ENCODE measurements at places on chromosomes 12 and 14.

GRCh38 chr14:70018713-70019211, 139.5 kb downstream of the SMOC1 start:
- peak; percentile 48 for DNase-seq

DNA sequence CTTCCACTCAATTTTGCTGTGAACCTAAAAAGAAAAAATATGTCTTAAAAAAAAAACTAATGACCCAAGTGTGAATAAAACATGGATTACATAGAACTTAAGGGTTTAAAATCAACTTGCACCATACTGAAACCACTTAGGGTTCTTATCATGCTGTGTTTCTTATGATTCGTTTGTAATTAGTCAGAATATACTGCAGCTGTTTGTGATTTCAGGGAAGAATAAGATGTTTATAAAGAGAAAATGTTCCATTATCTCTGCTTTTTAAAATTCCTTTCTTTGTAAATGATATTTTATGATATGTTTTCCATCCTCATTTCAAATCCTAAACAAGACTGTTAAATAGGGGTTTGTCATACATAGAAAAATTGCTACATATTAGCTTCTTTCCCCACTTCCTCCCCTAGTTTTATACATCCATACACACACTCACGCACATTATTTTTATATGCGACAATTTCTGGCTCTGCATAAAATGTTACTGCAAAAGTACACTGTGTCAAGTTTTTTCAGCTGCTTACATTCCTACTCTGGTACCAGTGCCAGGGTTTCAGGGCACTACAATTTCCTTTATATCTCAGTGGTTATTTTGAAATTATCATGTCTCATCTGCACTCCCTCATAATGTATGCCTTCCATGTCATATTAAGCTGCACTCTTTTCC, 275.2 kb upstream of the GARIN6 start:
- no peak for DNase-seq

DNA sequence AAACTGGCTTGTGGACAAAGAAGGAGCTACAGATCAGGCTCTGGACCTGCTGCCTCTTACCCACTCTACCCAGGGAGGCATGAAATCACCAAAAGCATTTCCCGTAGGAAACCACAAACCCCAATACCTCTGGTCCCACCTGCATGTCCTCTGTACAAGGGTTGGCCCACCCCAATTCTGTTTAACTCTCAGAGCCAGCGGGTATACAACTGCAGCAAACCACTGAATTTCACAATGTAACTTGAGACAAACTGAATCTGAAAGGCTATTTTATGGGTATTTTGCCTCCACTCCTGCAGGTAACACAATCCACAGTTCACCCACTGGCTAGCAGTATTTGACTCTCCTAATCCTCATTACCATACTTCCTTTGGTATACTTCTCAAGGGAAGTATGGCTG, 16.5 kb downstream of the SIX1 start:
- DNase-seq = peak; percentile 71

DNA sequence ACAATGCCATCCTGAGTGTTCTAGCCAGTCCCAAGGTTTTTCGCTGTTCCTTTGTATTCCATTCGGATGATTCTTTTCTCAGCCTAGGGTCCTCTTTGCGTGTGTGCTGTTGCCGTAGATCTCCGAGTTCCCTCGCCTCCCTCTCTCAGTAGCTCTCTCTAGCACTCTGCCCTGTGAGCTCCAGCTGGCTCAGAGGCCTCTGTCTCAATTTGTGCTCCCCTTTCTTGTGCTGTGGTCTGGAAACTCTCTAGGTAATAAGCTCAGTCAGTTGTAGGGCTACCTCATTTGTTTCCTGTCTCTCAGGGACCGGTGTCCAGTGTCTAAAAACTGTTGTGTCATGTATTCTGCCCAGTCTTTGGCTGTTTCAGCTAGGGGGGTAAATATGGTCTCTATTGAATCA, 179.3 kb downstream of the PCNX1 start:
- DNase-seq = no peak

DNA sequence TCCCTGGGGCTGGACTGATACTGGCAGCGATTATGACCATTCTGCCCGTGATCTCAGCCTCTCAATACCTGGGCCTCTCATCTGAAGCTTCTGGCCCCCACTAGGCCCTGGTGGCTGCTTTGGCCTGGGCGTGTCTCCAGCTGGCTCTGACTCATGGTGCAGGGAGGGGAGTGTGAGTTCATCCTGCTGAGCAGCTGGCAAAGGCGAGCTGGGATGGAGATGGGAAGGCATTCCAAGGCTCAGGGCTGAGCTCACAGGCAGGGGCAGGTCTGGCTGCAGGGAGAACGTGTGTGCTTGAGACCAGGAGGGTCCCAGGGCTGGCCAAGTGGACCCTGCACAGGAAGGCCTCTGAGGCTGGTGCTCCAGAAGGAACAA, 221.8 kb downstream of the TMEM121 start:
- DNase-seq = no peak

- DNase-seq = no peak
These were observed 14.8 kb downstream of the ACOT6 start for GRCh38 chr14:73627151-73627558.

GRCh38 chr14:52015411-52016030, 26.2 kb downstream of the RTRAF start:
- no peak for DNase-seq

DNA sequence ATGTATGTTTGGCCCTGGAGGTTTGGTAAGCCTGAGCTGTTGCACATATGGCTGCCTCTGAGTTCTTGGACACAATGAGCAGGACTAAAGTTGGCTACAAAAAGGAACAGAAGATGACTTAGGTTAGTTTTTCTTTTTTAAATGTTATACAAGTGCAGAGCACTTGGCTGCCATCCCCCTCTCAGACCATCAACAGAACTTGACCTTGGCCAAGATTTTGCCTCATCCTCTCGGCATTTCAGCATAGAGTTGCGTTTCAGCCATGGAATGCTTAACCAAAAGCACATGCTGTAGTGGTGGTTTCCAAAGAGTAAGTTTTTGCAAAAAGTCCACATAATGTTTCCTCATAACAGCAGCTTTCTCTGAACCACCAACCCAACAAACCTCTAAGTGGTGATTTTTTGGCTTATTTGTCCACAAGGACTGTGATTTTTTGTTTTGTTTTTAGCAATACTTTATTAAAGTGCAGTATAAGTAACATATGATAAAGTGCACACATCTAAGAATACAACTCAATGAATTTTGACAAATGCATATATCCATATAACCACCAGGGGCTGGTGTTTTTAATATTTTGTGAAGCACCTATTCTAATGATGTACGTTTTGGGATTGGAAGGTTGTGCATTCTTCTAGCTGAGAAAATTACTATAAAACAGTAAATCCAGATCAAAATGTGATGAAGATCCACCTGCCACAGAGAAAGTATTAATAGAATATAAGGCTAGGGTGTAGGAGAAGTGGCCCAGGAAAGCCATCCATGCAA, 12.1 kb upstream of the GALNT16 start:
- DNase-seq = no peak

DNA sequence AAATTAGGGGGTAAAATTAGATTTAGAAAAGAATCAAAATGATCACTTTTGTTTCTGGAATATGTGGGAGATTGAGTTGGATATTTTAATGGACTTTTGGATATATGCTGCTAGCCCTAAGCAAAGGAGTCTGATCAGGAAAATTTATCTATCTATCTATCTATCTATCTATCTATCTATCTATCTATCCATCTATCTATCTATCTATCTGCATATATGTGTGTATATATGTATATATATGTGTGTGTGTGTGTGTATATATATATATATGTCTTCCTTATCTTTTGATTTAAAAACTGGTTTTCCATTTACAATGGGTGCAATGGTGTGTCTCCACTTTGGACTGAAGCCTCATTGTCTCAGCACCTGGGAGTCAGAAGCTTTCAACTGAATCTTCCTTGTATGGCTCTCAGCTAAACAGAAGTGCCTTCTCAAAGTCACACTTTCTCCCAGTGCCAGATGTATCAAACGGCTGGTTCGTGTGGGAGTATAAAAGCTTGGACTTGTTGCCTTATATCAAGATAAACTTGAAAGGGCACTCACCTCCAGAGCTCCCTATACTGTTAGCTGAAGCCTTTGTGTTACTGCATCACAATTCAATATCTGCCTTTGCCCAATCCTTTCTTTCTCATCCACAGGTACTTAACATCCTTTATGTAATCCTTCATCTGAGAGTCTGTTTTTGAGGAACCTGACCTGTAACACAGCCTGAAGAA, 31.6 kb upstream of the CD69 start:
- no peak for DNase-seq

DNA sequence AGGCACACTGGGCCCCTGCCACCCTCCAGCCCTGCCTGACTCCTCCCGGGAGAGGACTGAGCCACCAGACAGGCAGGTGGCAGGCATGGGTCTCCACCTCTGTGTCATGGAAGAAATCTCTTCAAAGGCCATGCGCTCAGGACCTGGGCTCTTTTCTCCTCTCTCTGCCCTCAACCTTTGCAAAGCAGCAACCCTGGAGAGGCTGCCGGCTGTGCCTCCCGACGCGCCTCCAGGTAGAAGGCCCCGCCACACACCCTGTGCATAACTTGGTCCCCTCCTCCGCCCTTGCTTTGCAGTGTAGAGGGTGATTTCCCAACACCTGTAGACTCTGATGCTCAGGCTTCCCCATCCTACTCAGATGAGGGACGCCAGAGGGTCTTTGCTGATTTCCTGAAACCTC, 28.2 kb upstream of the TMEM179 start:
- no peak for DNase-seq

- DNase-seq = no peak
These were observed 18.7 kb upstream of the CPM start for GRCh38 chr12:68951652-68952051.

DNA sequence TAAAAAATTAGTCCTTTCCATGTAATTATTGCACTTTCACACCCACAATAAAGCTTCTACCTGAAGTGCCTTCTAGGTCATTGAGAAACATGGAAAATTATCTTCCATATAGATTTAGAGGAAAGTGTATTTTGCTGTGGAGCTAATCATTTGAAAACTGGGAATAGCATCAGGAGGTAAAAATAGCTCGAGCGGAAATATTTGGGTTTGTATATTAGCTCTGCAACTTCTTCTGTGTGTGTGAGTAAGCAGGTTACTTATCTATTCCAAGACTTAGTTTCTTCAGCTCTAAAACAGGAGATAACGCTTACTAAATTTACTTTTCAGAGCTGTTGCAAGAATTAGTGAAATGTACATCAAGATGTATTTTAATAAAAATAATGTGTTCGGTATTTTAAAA, 95.0 kb upstream of the MON2 start:
- no peak for DNase-seq

DNA sequence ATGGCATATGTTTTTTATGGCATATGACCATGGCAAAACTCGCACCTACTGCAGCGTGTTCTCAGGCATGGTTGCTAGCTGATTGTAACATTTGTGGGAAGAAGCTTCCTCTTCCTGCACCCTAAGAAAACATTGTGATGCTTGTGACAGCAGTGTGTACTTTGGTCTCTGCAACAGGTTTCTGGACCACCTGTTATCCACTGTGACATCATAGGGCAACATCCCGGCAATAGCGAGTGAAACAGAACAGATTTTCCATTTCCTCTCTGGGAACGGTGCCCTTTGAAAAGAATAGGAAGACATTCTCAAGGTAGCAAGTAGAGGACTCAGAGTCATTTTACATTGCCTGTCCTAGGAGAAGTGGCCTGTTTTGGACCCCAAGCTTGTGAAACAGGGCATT, 135.4 kb upstream of the TRHDE start:
- no peak for DNase-seq

- DNase-seq = no peak
These were observed 101.4 kb downstream of the PDZRN4 start for GRCh38 chr12:41289501-41289900.

- no peak for DNase-seq
These were observed 8.4 kb downstream of the KRT3 start for GRCh38 chr12:52787324-52788191.

DNA sequence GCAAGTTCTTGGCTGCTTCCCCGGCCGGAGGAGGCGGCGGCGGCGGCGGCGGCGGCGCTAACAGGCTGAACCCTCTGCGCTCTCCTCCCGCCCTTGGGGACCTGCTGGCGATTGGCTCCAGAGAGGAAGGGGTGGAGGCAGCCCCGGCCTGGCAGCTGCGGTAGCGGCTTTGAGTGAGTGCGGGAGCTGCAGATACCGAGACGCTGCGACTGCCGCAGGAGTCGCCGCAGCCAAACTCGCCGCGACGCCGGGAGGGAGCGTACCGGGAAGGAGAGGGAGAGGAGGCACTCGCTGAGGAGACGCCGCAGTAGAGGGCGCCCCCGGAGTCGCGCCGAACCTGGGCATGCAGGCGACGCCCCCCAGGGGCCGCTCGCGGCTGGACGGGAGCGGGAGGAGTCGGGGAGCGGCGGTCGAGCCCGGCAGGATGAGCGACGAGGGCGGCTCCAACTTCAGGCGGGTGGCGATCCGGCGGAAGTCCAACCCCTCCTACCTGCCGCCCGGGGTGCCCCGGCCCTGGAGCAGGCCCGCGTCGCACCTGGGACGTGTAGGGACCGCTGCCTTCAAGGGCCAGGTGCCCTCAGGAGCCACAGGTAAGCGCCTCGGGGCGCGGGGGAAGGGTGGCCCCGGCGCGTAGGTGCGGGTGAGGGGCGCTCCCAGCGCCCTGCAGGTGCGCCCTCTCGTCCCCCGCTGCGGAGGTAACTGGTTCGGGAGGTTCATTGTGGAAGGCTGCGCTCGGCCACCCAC, at the start of gene FGD4:
Gene FGD4, plus strand, starts transcription at position 189 of the 744 bp plus-strand sequence.
- DNase-seq = peak; percentile 84

DNA sequence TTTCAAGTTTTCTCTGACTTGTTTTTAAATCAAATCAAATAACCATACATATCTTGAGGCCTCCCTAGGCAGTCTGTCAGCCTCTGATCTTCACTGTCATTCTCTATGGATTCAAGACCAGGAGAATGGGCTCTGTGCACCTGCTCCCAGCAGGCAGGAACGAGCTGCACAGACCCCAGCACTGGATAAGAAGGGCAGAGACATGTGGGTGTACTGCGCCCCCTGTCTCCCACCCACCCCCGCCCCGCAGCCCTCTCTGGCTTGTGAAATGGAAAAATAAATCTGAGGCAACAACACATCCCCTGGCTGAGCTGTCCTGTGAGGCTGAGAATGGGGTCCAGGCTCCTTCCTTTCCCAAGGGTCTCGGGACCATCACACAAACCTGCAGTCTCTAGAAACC, 26.3 kb downstream of the CLMN start:
- no peak for DNase-seq

DNA sequence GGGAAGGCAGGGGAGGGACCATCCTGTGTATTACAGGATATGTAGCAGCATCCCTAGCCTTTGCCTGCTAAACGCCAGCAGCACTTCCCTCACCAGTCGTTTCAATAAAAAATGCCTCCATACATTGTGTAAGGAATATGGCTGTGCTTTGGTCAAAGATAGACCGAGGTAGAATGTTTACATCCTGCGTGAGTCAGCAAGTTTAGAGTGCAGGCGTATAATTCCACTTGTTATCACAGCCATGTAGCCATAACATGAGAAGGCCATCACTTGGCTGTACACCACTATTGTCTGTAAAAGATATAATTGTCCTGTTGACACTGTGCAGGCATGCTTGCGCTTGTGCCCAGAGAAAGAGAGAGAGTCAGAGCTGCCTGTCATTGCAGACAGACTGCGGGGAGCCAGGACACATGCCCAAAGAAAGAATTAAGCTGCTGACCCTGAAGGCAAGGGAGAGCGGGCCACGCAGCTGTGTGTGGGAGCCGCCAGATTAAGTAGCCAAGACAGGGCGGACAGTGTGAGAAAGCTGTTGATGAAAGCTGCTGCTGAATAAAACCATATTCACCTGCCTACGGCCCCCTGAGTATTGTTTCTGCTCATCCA, 68.4 kb downstream of the CRACR2A start:
- no peak for DNase-seq
